ENCODE measurements at places on chromosomes 12 and 14.

- no peak for DNase-seq
Observed at GRCh38 chr12:58893495-58893894, 26.8 kb downstream of the LRIG3 start.

DNA sequence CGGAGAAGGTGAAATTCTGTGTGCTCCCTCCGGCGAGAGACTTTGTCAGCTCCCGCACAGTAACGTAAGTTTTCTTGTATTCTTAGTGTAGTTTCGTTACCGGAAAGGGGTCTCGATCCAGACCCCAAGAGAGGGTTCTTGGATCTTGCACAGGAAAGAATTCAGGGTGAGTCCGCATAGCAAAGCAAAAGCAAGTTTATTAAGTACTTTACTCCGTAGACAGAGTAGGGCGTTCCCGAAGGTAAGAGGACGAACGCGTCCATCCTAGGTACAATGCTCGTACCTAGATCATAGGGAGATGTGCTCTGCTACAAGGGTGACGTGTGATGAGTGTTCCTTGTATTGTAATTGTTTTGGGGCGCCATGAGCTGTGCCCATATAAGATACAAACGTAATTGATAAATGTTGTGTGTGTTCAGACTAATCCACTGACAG, 293 bp downstream of the IFI27L1 start:
- no peak for DNase-seq

DNA sequence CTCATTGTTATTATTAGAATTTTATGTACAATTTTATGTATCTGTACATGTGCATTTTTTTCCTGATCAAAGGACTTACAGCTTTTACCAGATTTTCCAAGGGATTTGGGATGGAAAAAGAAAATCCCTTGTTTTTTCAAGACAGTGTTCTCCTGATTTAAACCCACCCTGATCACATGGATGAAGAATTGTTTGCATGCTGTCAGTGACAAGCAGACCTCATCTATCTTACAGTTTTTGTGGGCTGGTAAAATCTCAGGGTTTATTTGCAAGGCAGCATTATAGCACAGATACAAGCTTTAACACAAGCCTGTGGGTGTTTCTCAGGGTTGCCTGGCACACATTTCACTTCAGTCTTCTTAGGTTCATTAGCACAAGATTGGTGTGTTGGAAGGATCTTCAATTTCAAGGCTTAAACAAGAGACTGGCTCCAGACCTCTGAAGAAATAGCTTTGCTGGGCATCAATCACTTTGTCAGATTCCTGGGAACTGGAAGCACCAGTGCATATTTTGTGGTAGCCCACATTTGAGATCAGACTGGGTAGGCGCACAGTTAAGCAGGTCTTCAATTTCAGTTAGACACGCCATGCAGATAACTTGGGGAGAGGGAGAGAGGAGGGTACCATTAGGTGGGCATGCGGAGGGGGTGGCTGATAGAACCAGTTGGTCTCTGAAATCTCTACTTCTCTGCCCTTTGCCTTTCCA, 118.0 kb downstream of the TBX5 start:
- DNase-seq: no peak

GRCh38 chr12:95593266-95593871, 42.1 kb upstream of the USP44 start:
- DNase-seq: no peak

- no peak for DNase-seq
Observed at GRCh38 chr12:113133666-113134065, 1.9 kb downstream of the RASAL1 start.

- no peak for DNase-seq
Observed at GRCh38 chr12:31900271-31900670, 58.9 kb upstream of the RESF1 start.

DNA sequence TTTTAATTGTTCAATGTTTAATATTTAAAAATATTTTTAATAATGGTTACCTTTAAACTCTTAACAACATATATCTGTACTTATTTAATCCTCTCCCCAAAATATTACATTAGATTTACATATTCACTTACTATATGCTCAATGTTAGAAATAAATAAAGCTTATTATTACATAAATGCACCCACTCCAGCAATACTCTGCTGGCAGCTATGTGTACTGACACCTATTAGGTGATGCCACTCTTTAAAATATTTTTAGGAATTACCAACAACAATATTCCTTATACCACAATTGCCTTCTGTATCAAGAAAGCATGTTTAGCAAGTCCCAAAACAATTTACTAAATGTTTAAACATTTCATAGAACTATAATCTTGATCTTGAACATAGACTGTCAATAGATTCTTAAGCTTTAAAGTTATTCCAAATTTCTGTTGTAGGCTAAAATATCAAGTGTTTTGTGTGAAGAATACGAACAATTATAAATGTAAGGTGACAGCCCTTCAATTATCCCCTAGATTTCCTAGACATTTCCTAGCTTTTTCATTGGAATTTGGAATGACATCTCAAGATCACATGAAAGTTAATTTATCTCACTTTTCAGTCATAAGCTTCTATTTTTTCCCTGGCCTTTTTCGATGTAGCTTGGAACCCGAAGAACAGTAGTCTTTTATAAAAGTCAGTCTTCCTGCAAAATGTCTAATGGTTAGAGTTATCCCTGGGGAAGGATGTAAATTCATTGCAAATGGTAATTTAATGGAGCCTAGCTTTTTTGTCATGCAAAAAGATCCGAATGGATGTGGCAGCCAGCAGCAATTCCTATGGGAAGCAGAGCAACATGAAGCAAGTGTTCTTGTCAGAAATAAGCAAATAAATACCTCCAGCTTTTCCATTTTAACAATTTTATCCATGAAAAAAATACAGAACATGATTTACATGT, 907.5 kb upstream of the ATXN7L3B start:
- no peak for DNase-seq

DNA sequence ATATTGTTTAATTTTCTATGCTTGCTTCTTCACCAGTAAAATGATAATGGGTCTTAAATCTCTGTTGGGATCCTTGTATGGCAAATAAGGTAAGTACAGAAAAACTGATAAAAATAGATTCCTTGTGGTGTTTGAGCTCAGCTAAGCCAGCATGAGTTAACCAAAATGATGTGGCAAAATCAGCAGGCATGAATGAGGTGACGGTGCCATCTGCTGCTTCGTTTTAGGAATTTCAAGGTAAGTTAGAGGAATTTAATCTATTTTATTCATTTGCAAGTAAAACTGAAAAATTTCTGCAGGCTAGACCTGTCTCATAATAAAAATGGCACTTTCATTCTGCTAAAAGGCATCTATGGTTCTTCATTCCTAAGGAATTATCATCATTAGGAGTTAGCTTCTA, 10.0 kb upstream of the CLEC7A start:
- DNase-seq: no peak

DNA sequence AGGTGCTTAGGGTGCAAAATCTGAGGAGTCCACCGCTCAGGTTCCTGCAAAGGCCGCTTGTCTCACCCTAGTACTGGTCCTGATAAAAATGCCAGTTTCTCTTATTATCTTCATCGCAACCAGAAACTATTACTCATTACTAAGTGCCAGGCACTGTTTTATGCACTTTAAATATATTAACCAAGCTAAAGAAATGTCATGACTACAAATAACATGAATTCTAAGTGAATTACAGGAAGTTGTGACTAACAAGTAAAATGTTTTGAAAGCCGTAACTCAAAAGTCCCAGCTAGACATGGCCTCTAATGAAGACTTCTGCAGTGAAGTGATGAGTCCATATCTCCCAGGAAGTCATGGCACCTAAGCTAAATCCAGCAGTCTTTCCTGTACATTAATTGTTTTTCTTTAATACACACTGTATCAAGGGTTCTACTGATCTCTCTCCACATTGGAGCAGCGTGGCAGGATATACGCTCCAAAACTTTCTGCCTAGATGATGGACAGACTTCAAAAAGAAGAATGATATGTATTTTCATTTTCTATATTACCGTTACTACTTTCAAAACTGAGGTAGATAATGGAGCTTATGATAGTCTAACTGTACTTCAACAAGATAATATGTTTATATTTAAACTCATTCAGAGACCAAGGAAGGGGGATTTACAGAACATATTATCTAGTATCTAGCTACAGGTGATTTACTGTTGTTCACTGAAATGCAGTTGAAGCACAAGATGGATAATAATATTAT, 117.3 kb upstream of the ARID2 start:
- DNase-seq: no peak

GRCh38 chr12:92442782-92443181, 260.0 kb upstream of the PLEKHG7 start:
- DNase-seq: no peak

DNA sequence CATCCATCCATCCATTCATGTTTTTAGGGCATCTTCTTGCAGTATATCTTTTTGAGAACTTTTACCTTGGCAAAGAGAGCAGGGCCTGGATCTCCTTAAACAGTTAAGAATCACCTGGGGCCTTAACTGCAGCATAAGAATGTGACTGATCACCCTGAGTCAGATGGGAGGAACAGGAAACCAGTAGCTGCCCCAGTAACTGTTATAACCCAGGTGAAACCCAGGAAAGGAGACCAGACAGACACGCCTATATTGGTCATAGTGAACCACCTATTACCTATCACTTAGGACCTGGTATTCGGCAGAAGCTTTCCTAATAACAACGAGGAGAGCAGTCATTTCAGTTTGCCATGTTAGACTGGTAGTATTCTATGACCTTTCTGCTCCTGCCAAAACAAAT, 43.4 kb upstream of the NR2C1 start:
- no peak for DNase-seq

GRCh38 chr12:100426145-100426544, 47.5 kb upstream of the NR1H4 start:
- no peak for DNase-seq

DNA sequence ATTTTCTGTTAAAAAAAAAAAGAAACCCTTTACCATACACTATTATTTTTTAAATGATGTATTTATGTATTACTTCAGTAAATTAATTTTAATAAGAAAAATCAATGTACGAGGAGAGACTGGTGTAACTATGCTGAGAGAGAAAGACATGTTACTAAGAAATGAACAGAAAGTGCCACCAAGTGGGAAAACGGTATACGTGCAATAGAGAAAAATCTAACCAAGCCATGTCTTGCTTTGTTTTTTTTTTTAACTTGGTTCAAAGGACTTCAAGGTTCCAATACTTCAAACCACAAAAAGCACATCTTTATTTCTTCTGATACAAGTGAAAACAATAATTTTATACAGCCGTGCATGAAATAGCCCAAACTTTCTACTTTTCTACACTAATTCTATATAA, 22.9 kb downstream of the NDUFA12 start:
- DNase-seq: no peak

- DNase-seq: no peak
Observed at GRCh38 chr14:101491841-101492240, 69.5 kb upstream of the DIO3 start.

GRCh38 chr12:83823386-83824045, 1089.1 kb downstream of the SLC6A15 start:
- no peak for DNase-seq

GRCh38 chr12:116257826-116258225, 19.7 kb downstream of the MED13L start:
- no peak for DNase-seq
